ENCODE measurements at places on chromosomes 1 and 21.

DNA sequence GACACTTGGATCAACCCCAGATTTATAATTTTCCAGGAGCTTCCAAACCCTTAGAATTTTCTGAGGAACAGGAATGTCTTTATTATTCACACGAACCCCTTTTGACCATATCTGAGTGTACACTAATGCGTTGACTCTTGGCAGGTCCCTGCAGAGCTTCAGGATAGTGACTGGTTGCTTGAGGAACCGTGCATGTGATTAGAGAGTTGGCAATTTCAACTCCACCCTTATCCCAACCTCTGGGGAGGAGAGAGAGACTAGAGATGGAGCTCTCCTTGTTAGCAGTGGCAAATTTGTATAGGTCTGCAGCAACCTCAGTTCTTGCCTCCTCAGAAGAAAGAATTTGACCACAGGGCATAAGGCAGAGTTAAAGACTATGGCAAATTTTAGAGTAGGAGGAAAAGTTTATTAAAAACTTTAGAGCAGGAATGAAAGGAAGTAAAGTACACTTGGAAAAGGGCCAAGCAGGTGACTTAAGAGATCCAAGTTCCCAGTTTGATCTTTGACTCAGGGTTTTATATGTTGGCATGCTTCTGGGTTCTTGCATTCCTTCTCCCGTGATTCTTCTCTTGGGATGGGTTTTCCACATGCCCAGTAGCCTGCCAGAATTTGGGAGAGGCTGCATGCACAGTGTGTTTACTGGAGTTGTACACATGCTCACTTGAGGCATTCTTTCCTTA lies 93.8 kb upstream of the ETV3 start:
- no peak for DNase-seq

DNA sequence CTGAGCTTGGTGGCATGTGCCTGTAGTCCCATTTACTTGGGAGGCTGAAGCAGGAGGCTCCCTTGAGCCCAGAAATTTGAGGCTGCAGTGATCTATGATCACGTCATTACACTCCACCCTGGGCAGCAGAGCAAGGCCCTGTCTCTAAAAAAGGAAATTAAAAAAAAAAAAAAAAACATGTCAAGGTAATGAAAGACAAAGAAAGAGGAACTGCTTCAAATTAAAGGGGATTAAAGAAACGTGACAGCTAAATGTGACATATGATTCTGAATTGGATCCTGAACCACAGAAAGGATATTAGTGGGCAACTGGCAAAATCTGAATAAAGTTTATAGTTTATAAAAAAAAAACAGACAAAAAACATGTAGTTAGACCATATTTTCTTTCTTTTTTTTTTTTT lies 3.8 kb upstream of the C2CD4D start:
- DNase-seq, result no peak

GRCh38 chr1:46793126-46793525 lies 5.7 kb upstream of the CYP4B1 start:
- DNase-seq, result no peak

- DNase-seq, result no peak
Measured at GRCh38 chr1:221315330-221315729, 426.6 kb downstream of the DUSP10 start.

DNA sequence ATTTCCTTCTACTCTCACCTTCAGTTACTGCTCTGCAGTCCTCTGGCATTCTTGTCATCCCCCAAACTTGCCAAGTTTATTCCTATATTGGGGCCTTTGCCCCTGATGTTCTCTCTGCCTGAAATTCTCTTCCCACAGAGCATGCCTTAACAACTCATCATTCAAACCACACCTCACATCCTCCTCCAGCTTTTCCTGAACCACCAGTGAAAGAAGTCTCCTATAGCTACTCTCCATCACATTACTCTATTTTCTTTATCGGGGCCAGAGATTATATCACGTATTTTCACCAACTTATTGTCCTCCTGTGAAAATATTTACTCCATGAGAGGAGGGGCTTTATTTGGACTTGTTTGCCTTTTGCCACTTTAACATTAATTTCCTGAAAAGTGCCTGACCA lies 32.1 kb downstream of the EXTL2 start:
- no peak for DNase-seq

DNA sequence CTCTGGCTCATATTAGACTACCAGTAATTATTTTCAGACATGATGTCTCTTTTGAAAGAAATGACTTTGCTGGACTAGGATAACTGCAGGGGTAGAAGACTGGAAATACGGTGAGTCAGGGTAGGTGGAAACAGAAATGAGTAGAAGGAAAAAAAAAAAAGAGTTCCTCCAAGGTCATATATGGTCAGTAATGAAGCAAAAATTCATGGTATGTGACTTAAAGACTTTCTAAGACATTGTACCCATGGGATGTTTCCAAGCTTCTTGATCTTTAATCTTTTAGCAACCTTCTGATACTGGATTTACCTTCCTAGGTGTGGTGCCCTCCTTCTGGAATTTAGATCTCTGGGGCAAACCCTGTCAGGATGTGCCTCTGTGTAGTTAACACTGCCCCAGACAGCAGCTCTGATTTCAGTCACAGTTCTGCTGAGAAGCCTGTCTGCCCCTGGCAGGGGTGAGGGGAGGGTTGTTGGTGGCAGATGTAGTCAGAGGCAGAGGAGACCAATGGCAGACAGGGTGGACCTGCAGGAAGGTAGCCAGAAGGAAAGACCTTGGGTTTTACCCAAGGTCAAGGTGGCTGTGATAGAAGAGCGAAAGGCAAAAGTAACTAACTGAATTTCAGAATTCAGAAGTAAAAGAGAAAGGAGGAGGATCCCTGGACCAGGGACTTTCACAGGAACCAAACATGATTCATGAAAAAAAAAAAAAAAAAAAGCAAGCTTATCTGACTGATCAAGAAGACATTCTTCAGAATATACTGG lies 44.1 kb upstream of the BCL10 start:
- no peak for DNase-seq

GRCh38 chr1:224535641-224536040 lies 80.5 kb upstream of the CNIH3 start:
- no peak for DNase-seq

DNA sequence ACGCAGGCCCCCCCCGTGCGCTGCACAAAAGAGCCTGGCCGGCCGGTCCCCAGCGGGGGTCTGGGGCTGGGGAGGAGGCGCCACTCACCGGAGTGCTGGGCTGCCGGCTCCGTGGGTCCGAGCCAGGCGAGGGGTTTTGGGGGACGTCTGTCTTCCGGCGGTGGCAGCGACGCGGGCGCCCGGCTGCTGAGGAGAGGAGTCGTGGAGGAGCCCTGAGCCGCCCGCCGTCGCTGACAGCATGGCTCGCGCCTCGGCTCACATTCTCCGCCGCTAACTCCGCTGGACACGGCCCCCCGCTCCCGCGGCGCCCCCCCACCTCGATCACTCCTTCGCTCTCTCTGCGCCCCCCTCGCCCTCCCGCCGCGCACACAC lies 649 bp downstream of the AHDC1 start:
- peak; percentile 50 for DNase-seq

GRCh38 chr1:232101231-232101630 lies 474.6 kb downstream of the DISC1 start:
- DNase-seq, result no peak
